ENCODE measurements at places on chromosomes 3 and 15. TPM values are rescaled to one million over a fixed set of nuclear protein-coding genes. Genes with fewer than 3 reads are reported as not detected.

GRCh38 chr3:123276346-123277006, 74.7 kb downstream of the SEC22A start:
- DNase-seq, result no peak

- no peak for DNase-seq
Observed at GRCh38 chr15:70627734-70628548, 135.4 kb downstream of the UACA start.

DNA sequence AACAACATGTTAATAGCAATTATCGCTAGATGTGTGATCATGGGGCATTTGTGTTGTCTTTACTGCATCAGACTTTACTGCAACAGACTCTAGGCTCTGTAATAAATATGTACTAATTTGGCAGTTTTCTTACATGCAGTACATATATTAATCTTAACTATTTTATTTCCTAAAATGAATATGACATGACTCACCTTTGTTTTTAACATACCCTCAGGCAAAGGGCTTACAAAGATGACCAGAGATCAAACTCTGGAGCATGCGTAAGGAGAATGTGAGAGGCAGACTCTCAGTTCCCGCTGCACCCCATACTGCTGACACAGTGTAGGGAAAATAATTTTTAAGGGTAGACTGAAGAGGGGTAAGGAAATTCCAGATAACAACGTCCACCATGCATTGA, 7.2 kb upstream of the FAM174B start:
- DNase-seq, result no peak

- no peak for DNase-seq
Observed at GRCh38 chr15:92932946-92933649, 33.0 kb downstream of the CHD2 start.

DNA sequence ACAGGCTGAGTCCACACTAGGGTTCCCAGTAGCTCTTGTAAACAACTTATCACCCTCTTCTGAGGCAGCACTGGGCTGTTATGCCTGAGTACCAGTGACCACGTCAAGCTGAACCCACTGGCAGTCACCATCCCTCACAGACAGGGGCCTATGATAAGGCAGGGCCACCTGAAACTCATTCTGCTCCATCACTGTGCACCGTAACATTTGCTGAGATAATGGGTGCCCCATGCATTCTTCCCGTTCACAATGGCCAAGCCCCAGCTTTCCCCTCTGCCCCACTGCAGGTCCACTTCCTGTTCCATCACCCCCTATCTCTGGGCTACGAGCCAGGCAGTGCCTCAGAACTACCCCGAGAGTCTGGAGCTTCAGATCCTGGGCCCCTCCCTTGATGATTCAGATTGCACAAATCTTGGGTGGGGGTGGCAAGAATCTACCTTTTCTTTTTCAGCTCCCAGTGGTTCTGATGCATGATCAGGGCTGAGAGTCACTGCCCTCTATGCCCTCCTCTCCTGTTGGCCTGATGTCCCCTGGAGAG, 158.0 kb downstream of the RAB11A start:
- DNase-seq, result no peak

- DNase-seq, result peak; percentile 18
Observed at GRCh38 chr3:66256806-66257205, 36.0 kb downstream of the SLC25A26 start.

DNA sequence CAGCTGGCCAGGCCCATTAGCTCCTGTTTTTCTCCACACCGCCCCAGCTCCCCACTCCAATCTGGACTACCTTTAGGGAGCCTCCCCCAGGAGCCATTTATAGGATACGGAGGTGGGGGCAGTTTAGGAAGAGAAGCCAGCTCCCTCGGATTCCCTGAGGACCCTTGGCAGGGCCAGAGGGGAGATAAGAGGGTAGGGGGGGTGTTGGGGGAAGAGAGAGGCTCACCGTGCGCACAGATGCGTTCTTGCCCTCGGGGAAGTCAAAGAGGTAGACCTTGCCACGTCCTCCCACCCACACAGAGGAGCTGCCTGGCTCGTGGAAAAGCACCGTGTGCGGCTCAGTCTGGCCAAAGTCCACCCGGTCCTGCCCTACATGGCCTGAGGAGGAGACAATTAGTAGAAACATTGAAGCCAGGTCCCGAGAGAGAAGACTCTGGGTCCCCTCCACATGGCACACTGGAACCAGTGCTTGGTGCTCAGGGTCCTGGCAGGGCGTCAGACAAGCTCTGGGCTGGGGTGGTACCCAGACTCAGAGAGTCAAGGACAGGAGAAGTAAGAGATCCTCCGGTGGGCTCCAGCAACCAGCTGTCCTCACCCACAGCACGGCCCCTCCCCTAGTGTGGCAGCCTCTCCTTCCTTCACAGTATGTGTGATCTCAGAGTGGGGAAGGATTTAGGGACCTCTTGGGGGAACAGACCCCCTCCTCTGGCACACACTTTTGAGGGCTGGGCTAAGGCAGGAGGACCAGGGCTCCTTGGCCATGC, 15.0 kb downstream of the SEMA7A start:
- DNase-seq, result no peak

GRCh38 chr15:36914466-36914865, 185.9 kb downstream of the MEIS2 start:
- no peak for DNase-seq

DNA sequence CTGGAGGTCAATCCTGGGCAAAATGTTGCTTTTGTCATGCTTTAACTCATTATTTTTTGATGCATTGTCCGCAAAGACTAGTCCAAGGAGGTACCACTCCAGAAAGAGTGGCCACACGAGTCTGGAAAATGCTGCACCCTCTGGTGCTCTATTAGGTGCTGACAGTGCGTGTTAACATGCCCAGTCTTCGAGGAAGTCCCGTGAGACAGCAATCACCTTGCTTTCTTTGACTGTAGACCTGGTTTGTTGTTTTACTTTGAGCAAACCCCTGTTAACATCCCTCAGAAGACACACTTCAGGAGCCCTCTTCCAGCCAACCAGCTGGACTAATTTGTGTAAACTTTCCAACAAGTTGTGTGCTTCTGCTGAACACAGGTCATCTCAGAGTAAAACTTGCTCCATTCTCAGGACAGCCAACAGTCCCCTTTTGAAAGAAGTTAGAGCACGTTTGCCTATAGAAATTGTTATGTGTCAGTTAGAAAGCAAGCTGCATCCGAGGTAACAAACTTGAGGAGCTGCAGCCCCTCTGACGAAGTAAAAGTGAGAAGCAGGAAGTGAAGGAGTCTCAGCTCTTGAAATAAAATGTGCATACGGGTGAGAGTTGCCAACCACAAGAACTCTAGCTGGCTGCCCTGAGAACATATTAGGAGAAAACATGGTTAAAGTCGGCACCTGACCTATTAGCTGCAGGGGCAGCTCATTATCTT, 205.0 kb downstream of the LPP start:
- no peak for DNase-seq

DNA sequence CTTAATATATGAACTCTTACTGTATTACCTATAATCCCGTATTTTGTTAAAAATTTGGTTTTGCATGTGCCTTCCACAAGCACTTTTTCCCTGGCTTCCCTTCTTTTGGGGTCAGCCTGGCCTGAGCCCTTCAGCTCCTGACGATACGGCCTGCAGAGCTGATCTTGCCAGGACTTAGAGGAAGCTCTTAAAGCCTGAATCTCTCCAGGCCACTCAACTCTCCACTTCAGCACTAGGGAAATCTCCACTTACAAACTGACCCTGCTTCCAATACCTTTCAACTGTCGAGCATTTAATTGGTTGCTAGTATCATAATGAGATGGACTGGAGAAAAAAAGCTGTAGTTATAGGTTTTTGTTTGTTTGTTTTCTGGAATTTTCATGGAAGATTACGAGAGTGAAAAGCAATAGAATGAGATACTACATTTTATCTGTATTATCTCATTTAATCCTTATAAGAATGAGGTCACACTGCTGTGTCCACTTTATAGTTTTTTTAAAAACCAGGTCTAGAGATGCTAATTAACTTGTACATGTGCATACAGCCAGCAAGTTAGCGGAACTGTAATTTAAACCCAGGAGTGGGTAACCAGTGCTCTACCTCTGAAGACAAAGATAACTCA, 54.8 kb downstream of the ZBTB38 start:
- no peak for DNase-seq

DNA sequence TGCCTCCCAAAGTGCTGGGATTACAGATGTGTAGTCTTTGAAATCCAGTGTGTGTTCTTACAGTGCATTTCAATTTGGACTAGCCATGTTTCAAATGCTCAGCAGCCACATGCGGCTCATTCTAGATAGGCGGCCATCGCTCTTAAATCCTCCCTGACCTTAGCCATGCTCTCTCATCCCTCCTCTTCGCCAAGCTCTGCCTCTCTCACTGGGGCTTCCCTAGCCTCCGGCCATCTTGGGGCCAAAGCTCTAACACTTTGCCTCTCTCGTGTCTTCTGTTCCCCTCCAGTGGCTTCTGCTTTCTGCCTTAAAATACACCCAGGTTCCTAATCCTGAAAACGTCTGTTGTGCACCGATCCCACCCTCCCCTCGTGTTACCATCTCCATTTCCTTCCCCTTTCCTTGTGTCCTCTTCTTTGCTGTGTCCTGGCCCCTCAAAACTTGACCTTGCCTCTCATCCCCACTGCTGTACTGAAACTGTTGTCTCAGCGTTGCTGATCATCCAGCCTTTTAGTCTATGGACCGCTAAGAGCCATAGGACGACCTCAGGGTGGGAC, 1.4 kb upstream of the GHRL start:
- DNase-seq, result no peak

GRCh38 chr15:23385886-23386430, 31.4 kb downstream of the GOLGA8S start:
- DNase-seq, result peak; percentile 21

DNA sequence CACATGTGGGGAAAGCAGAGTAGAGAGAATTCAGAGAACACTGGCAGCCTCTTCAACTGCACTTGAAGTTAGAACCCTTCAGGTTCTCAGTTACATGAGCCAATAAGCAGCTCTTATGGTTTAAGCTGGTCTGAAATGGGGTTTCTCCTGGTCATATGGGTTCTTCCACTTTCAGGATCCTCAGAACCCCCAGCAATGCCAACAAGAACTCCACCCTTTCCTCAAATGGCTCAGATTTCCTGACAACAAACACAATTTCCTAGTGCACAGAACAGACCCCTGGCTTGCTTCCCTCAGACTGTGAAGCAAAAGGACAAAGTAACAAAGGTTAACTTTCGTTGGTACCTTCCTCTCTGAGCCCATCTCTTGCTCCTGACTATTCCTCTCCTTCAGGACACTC, 23.9 kb upstream of the FRMD4B start:
- peak; percentile 44 for DNase-seq

DNA sequence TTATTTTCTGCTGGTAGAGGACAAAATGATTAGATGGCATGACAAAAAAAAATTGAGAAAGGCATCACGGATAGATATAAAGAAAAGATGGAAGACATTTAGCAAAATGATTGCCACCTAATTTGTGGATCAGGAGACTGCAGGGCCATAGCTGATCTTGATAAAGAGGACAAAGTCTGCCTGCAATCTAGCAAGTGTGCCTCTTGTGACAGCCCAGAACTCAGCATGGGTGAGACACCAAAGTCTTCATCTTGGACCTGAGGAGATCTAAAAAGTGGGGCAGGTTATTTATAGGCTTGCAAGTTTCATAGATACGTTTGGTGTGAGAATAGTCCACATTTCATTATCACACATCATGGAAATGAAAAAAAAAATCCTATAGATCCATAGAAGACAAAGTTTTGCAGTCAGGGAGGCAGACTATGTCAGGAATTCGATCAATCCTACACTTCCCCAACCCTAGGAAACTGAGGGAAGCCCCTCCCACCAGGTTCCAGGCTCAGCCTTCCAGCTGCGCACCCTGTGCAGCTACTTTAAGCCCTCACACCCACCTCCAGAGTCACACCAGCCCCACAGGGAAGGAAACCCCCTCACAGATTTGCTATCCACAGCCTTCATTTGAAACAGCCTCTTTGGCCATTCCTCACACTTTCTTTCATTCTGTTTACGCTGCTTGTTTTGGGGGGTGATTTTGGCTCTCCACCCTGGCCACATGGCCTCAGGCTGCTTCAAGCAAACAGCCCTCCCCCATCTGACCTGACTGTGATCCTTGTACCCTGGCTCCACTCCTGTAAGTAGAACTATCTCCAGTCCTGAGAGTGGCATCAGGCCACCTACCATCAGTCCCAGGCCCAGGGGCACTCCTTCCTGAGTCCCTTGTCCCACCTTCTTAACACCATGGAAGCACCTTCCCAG, 28.1 kb upstream of the KLHL6 start:
- DNase-seq, result no peak

GRCh38 chr3:121719423-121719822, 30.1 kb downstream of the GOLGB1 start:
- no peak for DNase-seq

- no peak for DNase-seq
Observed at GRCh38 chr3:112617285-112617684, 23.7 kb downstream of the CCDC80 start.

- DNase-seq, result peak; percentile 54
Observed at GRCh38 chr3:9970020-9970652, 16.5 kb downstream of the EMC3 start.

DNA sequence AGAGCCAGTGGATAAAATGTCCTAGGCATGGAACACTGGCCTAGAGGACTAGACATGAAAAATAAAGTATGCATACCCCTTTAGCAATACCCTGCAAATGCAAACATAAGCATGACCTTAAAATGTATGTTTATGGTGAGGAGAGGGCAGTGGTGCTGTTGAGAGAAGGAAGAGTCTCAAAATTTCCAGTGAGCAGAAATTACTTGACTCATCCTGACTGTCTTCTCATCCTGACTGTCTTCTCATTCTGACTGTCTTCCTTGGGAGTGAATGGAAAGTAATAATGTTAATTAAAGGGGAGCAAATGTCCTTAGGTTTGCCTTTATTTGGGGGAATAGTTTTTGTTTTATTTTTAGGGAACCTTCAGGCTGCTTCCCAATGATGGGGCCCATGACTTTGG, 121.5 kb upstream of the GALNT15 start:
- DNase-seq, result no peak

DNA sequence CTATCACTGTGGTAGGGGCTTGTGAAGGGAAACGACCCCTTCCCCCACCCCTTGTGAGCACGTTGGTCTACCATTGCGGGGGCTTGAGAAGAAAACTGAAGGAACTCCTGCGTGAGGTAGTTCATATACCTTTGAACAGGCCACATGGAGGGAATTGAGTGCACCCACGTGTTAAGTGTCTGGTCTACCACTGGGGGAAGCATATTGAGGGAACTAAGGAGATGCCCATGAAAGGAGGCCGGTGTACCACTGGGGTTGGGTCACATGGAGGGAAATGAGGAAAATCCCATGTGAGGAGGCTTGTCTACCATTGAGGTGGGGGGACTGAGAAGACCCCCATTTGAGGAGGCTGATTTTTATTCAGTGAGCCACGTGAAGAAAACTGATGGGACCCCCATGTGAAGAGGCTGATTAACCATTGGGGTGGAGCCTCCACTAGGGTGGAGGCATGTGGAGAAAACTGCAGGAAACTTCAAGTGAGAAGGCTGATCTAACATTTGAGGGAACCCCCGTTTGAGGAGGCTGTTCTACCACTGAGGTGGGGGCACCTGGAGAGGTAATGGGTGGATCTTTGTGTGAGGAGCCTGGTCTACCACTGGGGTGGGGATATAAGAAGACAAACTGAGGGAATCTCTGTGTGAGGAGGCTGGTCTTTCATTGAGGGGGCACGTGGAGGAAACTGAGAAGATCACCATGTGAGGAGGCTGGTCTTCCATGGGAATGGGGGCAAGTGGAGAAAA, 163.2 kb downstream of the FBLN2 start:
- no peak for DNase-seq

SLC24A5 gene
- total RNA-seq, result not detected

RARB gene
- 1.5 TPM for total RNA-seq
